Osteocyte (in vitro differentiated cells): ENCODE measurements at places on chromosomes 11 and 22. TPM values are rescaled to one million over a fixed set of nuclear protein-coding genes. Genes with fewer than 3 reads are reported as not detected.

DNA sequence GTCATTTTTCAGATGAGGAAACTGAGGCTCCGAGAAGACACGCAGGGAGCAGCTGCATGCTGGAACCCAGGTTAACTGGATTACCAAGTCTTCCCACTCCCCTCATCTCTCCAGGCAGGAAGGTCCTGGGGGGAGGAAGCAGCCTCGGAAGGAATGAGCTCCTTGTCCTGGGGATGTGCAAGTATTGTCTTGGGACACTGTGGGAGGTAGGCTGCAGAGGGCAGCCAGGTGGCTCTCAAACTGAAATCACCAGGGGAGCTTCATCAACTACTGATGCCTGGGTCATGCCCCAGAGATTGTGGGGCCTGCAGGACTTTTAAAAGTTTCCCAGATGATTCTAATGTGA lies 7.6 kb downstream of the GDPD5 start:
- no peak for DNase-seq

- peak; percentile 79 for DNase-seq
Observed at GRCh38 chr11:1938343-1939005, 8.7 kb upstream of the MRPL23 start.

GRCh38 chr11:40140560-40140959 lies 1318.9 kb downstream of the LRRC4C start:
- no peak for DNase-seq

- DNase-seq: no peak
Observed at GRCh38 chr11:127600674-127601073, 600.1 kb upstream of the KIRREL3 start.

GRCh38 chr22:24580276-24580675 lies 12.6 kb downstream of the LRRC75B start:
- no peak for DNase-seq

GRCh38 chr22:45235101-45235777 lies 5.5 kb downstream of the KIAA0930 start:
- no peak for DNase-seq

- DNase-seq: no peak
Observed at GRCh38 chr11:117239295-117239694, 6.8 kb downstream of the RNF214 start.

- DNase-seq: no peak
Observed at GRCh38 chr11:96055706-96056387, 131.9 kb upstream of the MTMR2 start.

DNA sequence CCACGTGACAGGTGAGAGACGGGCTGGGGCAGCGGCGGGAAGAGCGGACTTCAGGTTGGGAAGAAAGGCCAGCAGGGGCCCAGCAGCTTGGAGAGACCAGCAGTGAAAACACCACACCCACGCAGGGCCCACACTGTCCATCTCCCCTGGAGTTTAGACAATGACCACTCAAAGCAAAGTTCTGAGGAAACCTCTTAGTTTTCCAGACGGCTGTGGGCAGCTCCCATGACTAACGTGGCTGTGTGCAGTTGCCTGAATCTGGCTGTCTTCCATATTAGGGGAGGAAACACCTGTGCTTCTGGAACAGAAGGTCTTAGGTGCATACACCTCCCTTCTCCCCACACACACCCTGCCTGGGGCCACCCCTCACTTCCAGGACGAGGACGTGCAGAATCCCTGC lies 70.6 kb upstream of the TTLL12 start:
- DNase-seq: no peak

- no peak for DNase-seq
Observed at GRCh38 chr11:34146866-34147265, 41.4 kb downstream of the NAT10 start.

- DNase-seq: no peak
Observed at GRCh38 chr22:25156736-25157135, 42.9 kb upstream of the CRYBB3 start.

DNA sequence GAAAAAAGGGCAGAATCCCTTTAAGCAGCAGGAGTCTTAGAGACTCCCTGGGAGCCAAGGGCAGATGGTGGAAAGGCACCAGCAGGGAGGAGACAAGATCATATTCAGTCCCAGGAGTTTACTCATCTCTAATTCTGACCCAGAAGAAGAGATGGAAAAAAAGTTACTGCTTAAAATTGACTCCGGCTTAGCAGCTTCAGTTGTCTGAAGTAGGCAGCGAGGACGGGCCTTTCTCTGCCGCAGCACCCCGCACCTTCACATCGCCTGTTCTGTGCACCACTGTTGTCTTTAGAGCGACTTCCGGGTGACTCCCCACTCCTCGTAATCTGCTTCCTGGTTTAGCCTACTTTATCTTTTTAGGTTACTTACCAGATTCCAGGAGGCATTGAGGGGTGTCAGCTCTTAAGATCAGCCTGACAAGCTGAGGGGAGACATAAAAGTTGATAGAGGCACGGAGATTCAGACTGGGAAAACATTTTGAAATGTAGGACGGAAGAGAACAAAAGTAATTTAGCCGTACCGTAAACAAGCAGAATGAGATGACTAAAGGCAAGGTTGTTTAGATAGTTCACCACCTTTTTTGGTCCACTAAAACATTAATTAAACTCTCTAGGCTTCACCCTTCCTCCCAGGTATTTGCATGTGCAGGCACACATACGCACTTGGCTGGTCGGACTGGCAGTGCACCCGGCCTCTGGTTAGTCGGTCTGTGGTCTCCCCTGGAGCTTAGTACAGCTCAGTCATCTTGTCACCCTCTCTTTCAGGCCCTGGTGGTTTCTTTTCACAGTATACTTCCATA lies 74.3 kb downstream of the CECR2 start:
- no peak for DNase-seq

GRCh38 chr11:112734207-112734606 lies 227.0 kb upstream of the NCAM1 start:
- DNase-seq: peak; percentile 68

The FIBIN gene
- 45.4 and 47.9 TPM in 2 replicates for total RNA-seq

GRCh38 chr11:86579406-86579731 lies 93.0 kb downstream of the ME3 start:
- DNase-seq: no peak
